ENCODE measurements at places on chromosomes 4 and X.
A peak's percentile ranks its signal among the peaks of the same experiment; 100 is the strongest.

GRCh38 chr4:108979759-108980158 lies 216.9 kb upstream of the ETNPPL start:
- DNase-seq: no peak

DNA sequence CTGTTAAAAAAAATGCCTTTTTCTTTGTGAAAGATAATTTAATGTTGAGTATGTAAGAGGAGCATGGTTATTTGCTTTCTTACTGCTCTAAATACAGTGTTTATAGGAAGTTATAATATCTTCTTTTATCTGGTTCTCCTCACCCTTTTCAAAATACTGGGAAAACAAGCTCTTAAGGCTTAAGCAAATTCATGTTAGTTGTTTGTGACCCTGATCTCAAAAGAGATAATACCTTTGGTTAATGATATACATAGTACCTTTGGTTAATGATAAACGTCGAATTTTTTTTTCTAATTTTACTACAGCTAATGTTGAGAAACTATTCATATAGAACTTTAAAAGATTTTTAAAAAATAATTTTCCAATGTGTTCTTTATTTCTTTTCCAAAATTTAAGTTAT lies 180.1 kb downstream of the RAPGEF2 start:
- no peak for DNase-seq

- no peak for DNase-seq
These were observed 112.8 kb upstream of the MAP3K15 start for GRCh38 chrX:19628011-19628575.

GRCh38 chrX:40300286-40300890 lies 202.6 kb upstream of the BCOR start:
- DNase-seq: no peak

- DNase-seq: no peak
These were observed 64.7 kb downstream of the SLC7A11 start for GRCh38 chr4:138177278-138177968.

DNA sequence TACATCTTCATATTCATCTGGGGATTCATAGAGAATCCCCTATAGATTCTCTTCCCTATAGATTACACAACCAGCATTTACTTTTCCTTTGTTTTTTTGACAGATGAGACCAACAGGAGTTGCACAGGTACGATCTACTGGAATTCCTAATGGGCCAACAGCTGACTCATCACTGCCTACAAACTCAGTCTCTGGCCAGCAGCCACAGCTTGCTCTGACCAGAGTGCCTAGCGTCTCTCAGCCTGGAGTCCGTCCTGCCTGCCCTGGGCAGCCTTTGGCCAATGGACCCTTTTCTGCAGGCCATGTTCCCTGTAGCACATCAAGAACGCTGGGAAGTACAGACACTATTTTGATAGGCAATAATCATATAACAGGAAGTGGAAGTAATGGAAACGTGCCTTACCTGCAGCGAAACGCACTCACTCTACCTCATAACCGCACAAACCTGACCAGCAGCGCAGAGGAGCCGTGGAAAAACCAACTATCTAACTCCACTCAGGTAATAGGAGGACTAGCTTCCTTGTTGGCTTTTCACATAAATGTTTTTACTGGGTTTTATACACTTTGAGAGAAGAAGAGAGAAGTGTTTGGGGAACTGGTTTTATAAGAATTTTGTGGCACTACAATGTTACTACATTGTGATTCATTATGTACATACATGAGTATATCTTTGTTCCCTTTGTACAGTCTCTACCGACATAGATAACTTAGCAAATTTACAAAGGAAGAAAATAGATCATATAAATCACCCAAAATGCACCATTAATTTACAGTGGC lies 137.2 kb downstream of the DIPK2B start:
- DNase-seq: no peak

- DNase-seq: no peak
These were observed 7.0 kb downstream of the APBB2 start for GRCh38 chr4:41207291-41207831.

DNA sequence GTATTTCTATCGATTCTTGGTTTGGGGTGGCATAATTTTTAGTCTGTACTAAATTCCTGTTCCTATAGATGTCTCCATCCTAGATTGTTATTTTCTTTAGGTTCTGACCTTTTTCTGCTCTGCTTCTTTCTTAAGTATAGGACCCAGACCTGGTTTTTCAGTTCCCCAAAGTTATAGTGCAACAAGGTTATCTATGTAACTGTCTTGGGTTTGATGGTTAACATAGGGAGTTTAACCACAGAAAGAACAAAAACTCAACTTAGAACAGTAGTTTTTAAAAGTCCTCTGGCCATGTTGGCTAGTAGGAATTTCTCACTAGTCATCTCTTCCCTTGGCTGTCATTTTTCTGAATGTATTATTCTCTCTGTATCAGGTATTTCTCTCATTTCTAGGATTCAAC lies 38.8 kb upstream of the MAD2L1 start:
- DNase-seq: no peak

- no peak for DNase-seq
These were observed 70.2 kb upstream of the TLR3 start for GRCh38 chr4:185998791-185999190.

DNA sequence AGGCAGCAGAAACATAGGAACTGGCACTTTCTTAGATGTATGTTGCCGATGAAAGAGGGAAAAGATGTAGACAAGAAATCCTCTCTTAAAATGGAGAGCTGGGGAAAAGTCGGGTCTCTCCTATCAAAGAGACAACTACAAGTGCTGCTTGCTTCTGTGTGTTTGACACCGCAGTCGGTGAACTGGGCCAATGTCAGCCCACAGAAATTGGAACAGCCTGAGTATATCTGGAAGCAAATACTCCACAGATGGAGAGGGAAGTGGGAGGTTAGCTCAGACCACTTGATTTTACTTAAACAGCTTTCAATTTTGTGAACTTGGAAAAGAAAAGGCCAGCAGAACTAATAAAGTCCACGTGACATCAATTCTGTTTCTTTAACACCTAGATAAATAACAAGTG lies 230.9 kb upstream of the FAT1 start:
- DNase-seq: no peak

DNA sequence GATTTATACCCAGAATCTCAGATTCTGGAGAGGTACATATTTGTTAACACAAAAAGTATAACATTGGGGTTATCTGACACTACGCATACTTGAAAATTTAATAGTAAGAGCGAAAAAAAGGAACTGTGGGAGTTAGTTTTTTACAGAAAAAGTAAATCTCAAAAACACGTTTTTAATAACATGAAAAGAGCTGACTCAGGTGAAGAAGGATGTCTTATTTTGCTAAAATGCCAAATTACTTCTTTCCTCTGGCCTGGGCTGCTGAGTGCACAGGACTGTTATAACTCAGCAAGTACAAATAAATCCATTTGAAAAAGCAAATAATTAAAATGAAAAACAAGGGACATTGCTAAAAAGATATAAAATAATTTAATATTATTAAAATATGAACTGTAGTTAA lies 1322.9 kb downstream of the ARAP2 start:
- DNase-seq: no peak

DNA sequence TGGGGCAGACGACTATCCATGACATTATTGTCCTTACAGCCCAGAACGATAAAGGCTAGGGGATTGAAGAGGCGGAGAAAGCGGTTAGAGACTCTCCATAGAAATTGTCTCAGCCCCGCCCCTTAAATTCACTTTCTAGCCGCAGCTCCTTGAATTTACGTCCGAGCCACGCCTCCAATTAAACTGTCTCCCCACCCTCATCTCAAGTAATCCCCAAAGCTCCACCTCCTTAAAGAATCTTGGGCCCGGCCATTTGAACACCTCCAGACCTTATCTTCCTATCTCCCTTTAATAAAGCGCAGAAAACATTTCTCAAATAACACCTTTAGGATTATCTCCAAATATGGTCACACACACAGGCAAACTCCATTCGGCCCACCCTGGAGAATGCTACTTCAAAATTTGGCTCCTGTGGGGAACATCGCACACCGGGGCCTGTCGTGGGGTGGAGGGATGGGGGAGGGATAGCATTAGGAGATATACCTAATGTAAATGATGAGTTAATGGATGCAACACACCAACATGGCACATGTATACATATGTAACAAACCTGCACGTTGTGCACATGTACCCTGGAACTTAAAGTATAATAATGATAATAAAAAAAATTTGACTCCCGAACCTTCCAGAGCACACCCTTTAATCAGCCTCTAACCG lies 7.2 kb upstream of the MAGIX start:
- peak; percentile 6 for DNase-seq

DNA sequence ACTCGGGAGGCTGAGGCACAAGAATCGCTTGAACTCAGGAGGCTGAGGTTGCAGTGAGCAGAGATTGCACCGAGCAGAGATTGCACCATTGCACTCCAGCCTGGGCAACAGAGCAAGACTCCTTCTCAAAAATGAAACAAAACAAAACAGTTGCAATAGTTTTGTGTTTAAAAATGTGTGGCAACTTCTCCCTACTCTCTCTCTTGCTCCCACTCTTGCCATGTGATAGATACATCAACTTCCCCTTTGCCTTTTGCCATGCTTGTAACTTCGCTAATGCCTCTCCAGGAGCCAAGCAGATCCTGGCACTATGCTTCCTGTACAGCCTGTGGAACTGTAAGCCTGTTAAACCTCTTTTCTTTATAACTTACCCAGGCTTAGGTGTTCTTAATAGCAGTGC lies 52.5 kb upstream of the INTU start:
- no peak for DNase-seq

- DNase-seq: no peak
These were observed 2.2 kb downstream of the TECRL start for GRCh38 chr4:64407000-64407399.

DNA sequence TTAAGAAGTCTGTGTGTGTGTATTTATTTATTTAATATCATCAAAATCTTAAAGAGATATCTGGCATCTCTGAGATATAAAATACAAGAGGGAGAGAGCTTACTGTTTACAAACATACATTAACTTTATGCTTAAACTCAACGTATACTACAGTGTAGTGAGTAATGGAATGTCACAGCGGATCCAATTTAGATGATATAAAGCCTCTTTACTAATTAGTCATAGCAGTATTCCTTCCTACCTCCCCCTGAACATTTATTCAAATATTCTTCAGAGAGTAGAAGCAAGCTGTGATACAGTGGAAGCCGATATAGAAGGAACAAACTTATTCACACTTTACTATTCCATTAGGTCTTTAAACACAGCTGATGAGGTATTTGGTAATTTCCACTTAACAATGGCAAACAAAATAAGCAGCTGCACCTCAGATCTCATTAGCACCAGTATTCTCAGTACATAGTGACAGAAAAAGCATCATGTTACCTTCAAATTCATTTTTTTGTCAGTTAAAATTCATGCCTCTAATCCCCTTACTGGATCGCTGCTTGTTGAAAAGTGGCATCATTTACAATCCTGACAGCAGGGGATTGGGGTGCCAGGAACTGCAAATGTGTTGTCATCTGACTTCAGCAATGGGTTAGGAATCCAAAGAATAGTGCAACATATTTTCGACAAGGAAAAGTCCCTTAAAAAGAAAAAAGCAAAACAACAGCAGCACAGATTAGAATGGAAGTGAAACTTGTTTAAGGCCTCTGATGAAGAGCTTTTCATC lies 658.7 kb upstream of the EPHA5 start:
- DNase-seq: no peak

- no peak for DNase-seq
These were observed 260.6 kb upstream of the BOD1L1 start for GRCh38 chr4:13888112-13888511.

DNA sequence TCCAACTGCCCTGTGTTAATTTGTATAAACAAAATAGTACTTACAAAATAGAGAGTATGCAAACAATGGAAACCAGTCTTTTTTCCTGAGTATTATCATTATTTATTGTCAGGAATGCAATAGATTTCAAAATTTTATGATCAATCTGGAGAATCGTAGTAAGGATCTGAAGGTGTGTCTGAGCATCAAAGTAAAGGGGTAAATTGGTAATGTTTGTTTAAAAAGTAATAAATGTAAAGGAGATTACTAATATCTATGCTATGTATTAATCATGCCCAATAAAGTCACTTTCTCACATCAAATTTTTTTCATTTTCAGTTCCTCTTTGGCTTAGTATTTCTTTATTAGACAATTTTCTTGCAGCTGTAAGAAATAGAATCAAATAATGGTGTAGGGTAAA lies 1507.1 kb upstream of the PCDH7 start:
- DNase-seq: no peak

GRCh38 chr4:155877971-155878370 lies 11.9 kb upstream of the ASIC5 start:
- DNase-seq: no peak

- DNase-seq: no peak
These were observed 448.0 kb downstream of the NKX6-1 start for GRCh38 chr4:84051089-84051488.

GRCh38 chrX:18692541-18692940 lies 14.9 kb upstream of the PPEF1 start:
- DNase-seq: no peak

DNA sequence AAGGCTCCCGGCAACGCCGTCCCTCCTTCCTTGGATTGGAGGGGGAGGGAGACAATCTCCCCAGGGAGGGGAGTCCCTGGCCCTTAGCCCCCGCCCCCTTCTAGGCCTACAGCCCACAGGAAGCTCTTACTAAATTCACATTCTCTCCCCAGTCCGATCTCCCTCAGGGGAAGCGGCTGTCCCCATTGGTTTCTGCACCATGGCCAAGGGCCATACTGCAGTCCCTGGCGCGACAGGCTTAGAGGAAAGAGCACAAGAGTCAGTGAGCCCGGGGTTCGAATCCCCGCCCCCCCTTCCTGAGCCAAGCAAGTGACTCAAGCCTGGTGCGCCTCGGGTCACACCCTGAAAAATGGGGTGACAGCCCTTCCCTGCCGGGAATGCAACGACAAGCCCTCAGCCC lies 1.1 kb downstream of the ABLIM2 start:
- DNase-seq: no peak

- no peak for DNase-seq
These were observed 219.9 kb upstream of the PACRGL start for GRCh38 chr4:20480165-20480947.

GRCh38 chr4:26044524-26044923 lies 130.5 kb downstream of the SMIM20 start:
- no peak for DNase-seq

GRCh38 chr4:168717847-168718246 lies 221.0 kb downstream of the PALLD start:
- DNase-seq: no peak

GRCh38 chrX:96440941-96441340 lies 243.7 kb upstream of the DIAPH2 start:
- DNase-seq: no peak

GRCh38 chr4:96347582-96347981 lies 507.7 kb downstream of the PDHA2 start:
- DNase-seq: no peak

DNA sequence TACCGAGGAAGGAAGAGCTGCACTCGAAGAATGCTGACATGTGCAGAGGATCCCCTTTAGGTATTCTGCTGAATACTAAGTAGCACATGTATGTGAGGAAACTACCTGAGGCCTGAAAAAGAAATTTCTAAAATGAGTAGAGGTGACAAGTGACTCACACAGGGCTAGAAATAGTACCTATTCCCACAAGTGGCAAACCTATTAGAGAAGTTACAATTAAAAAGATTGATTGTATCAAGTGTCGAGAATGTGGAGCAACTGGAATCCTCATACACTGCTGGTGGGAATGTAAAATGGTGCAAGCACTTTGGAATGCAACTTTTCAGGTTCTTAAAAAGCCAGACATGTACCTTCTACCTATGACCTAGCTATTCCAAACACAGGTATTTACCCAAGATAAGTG lies 47.4 kb downstream of the CCSER1 start:
- no peak for DNase-seq

- DNase-seq: no peak
These were observed 111.1 kb upstream of the ACSL4 start for GRCh38 chrX:109843963-109844751.

- no peak for DNase-seq
These were observed 174.0 kb downstream of the NPFFR2 start for GRCh38 chr4:72205831-72206230.

Data from effector CD8-positive, alpha-beta T cell (primary cell).